CD4-positive, alpha-beta T cell treated with Interleukin-21 for 1 hour (primary cell): ENCODE measurements at places on chromosomes 7 and 10.
A peak's percentile ranks its signal among the peaks of the same experiment; 100 is the strongest.

DNA sequence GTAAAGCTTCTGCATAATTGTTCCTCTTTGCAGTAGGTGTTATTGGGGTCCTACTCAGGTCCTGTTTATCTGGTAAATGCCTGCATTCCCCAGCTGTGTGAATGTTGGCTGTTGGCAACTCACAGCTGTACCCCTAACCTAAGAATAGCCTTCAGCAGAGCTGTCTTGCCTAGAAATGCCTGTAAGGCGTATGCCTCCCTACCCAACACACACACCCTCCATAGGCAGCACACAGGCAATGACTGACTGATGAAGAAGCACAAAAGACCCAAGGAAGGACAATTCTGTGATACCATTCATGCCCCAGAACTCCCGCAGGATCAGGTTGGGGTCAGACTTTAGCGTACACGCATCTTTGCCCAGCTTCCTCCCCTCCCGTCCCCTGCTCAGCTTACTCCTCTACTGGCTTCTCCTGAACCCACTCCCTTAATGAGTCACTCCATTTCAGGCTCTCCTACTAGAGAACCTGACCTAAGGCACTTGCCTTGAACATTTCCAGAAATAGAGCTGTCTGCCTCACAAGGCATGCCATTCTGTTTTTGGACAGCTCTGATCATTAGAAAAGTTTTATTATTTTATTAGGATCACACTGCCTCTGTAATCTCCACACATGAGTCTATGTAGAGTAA lies 99.2 kb upstream of the PIK3CG start:
- no peak for DNase-seq

DNA sequence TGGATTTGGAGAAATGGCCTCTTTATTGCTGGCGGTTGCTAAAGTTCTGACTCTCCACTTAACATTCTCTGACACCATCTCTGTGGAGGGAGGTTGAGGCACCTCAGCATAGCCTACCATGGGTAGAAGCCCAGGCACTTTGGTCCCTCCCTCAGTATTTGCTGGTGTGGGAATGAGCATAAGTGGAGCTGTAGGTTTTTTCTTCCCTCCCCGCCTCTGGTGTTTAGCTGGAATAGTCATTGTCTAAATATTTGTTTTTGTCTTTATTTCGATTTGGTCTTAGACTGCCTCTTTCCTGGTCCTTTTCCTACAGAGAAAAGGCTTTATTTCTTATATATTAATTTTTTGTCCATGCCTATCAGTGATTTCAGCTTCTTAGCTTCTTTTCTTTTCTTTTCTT lies 203.4 kb upstream of the AGR3 start:
- no peak for DNase-seq

- no peak for DNase-seq
Measured at GRCh38 chr7:30556840-30557239, 37.8 kb upstream of the GARS1 start.

GRCh38 chr7:98251231-98251600 lies 816 bp downstream of the TECPR1 start:
- DNase-seq, result peak; percentile 74

DNA sequence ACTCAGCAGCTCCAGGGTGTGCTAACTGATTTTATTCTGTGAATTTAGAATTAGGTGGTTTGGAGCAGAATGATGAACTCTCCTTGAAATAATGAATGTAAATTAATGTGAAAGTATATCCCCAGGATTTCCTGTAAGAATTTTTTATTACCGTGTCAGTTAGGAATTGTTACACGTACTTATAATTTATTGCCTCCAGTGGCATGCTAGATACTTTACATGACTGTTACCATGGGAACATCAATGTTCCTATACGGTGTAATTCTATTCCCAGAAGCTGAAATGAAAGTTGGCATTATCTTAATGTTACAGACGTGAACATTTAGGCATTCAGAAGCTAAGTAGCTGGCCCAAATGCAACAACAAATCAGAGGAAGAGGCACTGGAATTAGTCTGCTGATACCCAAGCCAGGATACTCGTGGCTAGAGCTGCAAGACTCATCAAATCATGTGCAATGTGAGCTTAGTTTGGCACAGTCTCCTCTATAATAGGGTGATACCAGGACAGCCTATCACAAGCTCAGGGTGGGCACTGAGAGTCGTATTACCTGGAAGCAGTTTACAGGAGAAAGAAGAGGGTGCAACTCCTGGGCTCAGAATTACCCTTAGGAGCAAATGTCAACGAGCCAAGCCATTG lies 30.0 kb upstream of the PRKAR2B start:
- no peak for DNase-seq

GRCh38 chr10:11949152-11949551 lies 93.5 kb downstream of the UPF2 start:
- DNase-seq, result no peak

GRCh38 chr10:33653584-33654367 lies 319.3 kb upstream of the NRP1 start:
- no peak for DNase-seq

DNA sequence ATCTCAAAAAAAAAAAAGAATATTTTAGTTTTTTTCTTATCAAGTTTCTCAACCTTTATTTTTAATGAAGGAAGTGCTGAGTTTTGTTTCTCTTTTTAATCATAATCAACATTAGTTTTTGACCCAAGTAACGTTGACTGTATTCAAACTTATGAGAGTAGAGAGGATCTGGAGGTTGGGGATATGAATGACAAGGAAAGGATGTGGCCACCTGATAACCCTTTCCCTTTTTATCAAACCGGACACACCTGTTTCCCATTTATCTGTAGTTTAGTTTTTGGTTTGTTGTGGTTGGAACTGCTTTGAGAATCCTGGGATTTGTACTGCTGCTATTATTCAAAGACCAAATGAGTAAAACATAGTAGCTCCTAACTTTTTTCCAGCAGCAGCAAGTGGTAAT lies 38.6 kb downstream of the HACD1 start:
- DNase-seq, result no peak

GRCh38 chr10:86103391-86104101 lies 263.0 kb downstream of the GRID1 start:
- no peak for DNase-seq

DNA sequence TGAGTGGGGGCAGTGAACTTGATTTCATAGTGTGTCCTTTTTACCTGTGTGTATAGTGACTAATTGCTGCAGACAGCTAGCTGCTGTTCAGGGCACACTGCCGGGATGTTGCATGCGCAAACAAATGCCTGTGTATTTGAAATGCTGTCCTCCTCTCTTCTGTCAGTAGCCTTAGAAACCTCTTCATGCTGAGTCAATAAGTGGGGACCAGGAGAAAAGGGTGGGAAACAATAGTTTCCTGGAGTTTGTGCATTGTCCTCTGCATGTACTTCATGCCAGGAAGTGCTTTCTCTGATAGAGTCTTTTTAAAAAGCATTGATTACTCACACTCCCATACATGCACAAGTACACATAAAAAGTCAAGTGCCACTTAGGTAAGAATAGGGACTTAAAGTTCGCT lies 1183.7 kb upstream of the CELF2 start:
- no peak for DNase-seq

DNA sequence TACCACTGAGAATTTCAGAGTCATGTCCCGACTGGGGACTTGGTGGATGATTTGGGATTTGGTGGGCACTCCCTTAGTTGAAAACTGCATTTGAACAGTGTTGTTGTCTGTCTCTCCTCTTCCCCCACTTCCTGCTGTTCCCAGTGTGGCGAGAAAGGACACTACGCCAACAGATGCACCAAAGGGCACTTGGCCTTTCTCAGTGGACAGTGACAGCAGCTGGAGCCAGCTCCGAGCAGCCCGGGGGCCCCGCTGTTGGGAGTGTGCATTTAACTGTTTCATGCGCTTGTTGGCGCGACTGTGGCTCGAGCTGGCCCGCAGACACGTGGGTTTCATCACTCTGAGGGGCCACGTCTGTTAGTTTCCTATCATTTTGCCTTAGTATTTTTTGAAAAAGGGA lies 9.7 kb downstream of the ATP5MF start:
- no peak for DNase-seq

DNA sequence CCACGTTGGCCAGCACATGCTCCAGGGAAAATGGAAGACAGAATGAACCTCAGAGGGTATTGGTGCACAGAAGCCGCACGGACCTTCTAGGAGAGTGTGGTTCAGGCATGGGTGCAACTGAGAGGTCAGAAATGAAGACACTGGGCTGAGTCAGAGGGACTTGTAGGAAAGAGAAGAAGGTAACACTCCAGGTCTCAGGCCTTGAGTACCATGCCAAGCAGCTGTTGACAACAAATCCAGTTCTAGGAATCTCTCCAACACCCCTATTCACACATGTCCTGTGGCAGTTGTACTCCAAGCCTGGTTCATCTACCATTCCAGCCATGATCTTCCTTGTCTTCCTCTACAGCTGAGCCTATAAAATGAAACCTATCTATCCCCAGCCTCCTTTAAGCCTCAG lies 251.6 kb downstream of the USP6NL start:
- DNase-seq, result no peak

DNA sequence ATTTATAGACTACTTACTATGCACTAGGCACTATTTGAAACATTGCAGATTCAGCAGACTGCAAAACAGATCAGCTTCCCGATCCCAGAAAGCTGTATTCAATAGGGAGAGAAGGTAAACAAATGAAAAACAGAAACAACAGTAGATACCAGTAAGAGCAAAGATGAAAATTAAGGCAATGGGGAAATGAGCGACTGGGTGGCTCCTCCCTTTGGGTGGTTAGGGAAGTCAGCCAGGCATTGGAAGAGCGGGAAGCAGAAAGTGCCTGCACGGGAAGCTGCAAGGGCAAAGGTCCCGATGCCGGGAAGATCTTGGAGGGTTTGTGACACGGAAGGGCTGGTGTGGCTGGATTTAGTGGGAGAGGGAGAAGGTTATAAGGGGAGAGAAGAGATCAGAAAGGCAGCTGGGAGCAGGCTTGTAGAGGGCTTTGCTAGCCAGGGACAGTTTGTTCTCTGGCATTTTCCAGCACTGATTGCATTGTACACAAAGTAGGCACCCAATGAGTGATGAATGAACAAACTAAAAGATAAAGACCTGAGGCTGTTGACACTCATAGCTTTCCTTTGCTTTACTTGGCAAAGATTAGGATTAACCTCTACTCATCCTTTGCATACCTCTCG lies 67.8 kb downstream of the NAMPT start:
- no peak for DNase-seq

- no peak for DNase-seq
Measured at GRCh38 chr10:130958003-130958402, 353.5 kb downstream of the TCERG1L start.

- no peak for DNase-seq
Measured at GRCh38 chr7:135159359-135160085, 11.0 kb downstream of the CYREN start.

- no peak for DNase-seq
Measured at GRCh38 chr10:110756876-110757275, 112.7 kb downstream of the RBM20 start.

DNA sequence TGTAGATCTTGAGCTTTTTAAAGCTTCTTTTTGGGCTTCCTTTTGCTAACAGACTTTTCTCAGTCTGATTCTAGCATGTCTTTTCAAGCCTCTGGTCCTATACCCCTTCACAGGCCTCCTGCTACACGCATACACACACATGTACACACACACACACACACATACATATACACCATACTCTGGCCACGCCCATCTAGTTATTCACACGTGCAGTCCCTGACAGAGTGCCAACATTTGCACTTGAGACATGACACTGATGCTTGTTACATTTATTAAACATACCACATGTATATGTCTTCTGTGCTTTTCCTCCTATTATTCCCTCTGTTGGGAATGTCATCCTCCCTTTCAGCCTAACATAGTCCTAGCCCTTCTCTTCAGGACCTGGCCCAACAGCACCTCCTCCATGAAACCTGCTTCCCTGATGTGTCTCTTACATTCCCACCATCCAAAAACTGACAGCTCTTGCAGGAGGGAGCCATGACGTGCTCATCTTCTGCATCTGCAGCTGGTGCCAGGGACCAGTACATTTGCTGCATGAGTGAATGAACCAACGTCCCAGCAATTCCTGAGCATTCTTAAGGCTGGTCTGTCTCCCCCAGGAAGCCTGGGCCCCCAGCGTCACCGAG lies 222.1 kb downstream of the ARHGAP12 start:
- DNase-seq, result no peak

DNA sequence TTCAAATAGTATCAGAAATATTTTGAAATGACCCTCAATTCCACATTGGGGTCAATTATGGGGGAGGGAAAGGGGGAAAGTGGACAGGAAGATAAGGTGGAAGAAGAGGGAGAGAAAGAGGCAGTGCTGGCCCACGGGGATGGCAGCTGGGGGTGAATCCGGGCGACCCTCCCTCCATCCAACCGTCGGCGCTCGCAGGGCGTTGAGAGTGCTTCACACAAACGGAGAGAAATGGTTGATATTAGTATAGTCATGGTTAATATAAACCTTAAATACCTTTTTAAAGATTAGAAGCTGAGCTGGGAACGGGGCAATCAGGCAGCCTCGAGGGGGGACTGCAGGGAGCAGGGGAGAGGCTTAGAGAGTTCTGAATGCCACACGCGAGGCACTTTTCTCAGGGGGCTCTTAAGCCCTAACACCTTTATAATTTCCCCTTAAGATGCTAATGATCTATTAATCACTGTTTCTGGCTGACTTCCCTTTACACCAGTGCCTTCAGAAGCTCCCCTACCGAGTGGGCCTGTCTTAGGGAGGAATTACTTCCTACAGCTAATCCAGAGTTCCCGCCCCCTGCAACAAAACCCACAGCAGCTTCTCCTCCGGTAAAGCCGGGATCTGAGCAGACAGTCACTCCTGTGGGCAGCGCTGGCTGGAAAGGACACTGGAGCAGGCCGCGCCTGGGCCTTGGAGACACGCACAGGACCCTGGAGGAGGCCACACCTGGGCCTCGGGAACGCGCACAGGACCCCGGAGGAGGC lies 39.5 kb downstream of the PRKAG2 start:
- no peak for DNase-seq

DNA sequence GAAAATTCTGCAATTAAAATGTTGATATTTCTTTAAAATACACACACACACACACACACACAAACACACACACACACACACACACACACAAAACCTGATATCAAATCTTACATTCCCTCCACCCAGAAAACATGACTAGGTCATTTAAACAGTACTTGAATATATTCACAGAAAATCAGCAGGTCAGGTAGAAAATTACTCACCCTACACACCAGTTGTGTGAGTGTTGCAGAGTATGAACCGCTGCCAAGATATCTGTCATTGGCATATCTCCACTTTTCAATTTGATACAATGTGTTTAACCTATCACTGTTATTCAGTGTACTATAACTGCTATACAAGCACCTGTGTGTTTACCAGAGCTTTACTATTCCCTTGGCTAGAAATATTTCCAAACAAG lies 283.6 kb upstream of the LRRTM3 start:
- DNase-seq, result no peak

GRCh38 chr10:51422311-51423120 lies 276.9 kb downstream of the CSTF2T start:
- peak; percentile 35 for DNase-seq

DNA sequence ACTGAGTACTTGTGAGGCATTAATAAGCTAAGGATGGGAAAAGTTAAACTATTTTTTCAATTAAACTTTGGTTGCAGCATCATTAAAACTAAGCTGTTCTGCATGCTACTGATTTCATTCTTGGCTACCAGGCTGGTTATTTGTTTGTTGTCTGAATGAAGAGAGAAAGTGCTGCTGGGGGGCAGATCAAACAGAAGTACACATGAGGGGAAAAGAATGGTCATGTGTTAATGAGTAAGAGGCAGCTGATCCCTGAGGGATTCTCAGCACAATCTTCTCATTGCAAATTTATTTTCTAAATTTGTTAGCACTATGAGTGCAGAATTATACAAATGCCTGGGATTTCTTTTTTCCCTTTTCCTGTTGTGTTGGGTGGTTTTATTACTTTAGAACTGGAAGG lies 213.2 kb upstream of the HPS1 start:
- DNase-seq, result no peak

GRCh38 chr7:51251290-51251689 lies 65.3 kb downstream of the COBL start:
- DNase-seq, result no peak

- DNase-seq, result no peak
Measured at GRCh38 chr10:124146483-124146882, 53.1 kb upstream of the CHST15 start.
